CMK (cell line): ENCODE measurements at places on chromosomes 6 and 20.

GRCh38 chr20:24339210-24339641 is 130.2 kb upstream of the SYNDIG1 start:
- no peak for DNase-seq

GRCh38 chr6:52543729-52544601 is 32.9 kb downstream of the TRAM2 start:
- no peak for DNase-seq

DNA sequence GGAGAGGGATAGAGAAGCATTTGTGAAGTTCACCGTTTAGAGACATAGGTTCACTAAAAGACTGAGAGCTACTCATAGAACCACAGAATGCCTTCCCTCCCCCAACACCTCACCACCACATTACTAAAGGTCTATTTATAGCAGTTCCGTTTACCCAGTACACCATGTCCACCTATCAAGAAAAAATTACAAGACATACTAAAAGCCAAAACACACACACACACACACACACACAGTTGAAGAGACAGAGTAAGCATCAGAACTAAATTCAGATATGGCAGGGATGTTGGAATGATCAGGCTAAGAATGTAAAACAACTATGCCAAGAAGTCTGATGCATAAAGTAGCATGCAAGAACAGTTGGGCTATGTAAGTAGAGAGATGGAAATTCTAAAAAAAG is 52.3 kb downstream of the SLC22A3 start:
- no peak for DNase-seq

DNA sequence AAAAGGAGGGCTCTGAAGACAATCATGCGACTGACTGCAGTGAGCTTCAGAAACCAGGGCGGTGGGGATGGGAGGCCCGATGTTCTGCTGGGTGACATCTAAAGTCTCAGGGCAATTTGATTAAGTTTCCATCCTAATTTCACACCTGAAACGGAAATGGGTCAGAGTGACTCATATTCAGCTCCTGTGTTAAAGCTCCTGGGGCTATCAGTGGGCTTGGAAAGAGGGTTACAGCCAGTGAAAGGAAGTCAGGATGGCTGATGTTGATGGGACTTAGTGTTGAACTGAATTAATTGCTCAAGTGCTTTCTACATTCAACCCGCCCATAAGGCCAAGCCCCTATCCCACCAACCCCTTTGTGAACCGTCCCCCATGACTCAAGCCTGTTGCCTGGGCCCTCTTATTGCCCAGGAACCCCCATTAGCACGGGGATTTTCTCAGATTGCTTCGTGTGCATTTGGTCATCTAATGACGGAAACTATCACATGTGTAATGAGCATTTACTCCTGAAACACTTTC is 47.1 kb upstream of the TBC1D7 start:
- no peak for DNase-seq

DNA sequence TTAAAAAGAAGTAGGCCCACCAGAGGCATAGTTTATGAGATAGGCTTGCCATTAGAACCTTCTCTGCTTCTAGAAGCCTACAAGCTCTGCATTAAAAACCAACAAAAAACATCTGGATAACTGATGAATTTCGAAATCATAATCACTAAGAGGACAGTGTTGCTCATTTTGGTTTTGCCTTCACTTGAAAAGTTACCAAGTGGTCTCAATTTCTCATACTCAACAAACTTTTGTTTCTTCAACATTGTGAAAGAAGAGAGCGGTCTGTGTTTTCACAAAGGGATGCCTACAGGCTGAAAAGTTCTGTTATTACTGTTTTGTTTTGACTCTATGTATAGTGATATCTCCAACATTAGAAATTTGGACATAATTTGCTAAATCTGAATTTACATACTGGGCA is 98.9 kb downstream of the PDSS2 start:
- no peak for DNase-seq

DNA sequence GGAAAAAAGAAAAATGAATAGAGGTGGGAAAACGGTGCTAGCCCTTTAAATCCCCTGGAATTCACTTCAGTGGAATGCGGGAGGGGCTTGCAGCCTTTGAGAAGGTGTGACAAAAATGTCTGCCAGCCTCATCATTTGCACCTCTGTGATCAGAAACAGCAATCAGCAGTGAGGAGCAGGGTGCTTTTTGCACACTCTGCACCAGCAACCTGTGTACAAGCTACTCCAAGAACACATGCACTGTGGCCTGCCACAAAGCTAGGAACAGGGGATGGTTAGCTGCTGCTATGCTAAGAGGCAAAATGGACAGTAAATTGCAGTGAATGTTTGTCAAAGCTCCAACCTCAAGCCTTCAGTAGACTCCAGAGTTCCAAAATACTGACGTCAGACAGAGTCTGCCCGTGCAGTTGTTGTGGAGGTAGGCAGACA is 29.7 kb downstream of the GINS1 start:
- DNase-seq: no peak

- no peak for DNase-seq
Measured at GRCh38 chr6:89745716-89746115, 73.9 kb downstream of the MDN1 start.
